ENCODE measurements at places on chromosomes 1 and 21.
A peak's percentile ranks its signal among the peaks of the same experiment; 100 is the strongest.

GRCh38 chr1:87167848-87168525 lies 160.7 kb upstream of the LMO4 start:
- DNase-seq, result no peak

DNA sequence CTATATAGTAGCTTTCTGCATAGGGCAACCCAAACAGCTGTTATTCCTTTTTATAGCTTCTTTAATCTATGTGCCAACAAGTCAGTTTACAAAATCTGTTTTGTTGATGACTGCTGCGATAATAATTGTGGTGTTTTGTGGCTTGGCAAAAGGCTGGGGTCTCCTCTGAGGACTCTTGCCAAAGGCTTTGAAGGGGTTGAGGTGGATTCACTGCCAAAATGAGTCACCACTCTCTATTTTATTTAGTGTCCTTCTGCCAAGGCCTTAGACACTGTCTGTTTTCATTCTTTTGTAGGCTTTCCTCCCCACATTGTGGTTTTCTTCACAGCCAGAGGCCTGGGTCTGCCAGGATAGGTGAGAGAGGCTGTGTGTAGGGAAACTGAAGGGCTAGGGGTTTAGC lies 161.8 kb downstream of the NFIA start:
- peak; percentile 60 for DNase-seq

- DNase-seq, result no peak
Measured at GRCh38 chr1:169368406-169368769, 393 bp downstream of the BLZF1 start.

GRCh38 chr1:115952547-115952946 lies 23.8 kb upstream of the SLC22A15 start:
- no peak for DNase-seq

DNA sequence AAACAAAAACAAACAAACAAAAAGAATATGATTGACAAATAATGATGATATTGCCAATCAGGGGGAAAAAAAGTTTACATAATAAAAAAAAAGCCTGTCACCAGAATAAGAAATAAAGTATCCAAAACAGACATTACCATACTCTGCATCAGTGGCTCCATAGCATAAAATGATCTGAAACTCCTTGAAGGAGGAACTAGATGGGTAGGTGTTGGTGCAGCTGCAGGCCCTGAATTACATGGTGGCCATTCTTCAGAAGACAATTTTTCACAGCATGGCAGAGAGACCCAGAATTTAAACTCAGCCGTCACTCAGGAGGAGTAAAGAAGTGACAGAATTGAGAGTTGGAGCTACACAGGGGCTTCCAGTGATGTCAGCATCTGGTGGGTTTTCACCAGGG lies 60.2 kb downstream of the GLUL start:
- DNase-seq, result no peak

GRCh38 chr1:21673277-21673780 lies 4.2 kb upstream of the RAP1GAP start:
- peak; percentile 81 for DNase-seq

GRCh38 chr1:6037338-6037762 lies 8.3 kb upstream of the KCNAB2 start:
- peak; percentile 89 for DNase-seq

DNA sequence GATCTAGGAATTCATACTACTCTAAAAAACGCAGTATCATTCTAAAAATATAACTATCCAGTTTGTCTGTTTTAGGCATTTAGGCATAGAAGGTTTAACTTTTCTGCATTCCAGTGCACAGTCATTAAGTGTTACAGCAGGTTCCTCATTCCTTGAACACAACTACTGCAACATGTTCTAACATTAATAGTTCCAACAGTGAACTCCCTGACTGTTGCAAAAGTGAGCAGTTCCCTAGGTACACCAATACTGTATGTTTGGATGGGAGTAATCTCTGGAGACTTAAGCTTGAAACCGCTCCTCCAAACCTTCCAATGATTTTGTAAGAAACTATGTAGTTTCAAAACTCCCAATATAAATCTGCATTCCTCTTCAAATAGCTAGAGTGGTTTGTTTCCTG lies 46.2 kb downstream of the UCHL5 start:
- DNase-seq, result peak; percentile 85

GRCh38 chr1:33039840-33040239 lies 3.2 kb upstream of the AK2 start:
- DNase-seq, result no peak

GRCh38 chr1:44926311-44926781 lies 60.0 kb downstream of the EIF2B3 start:
- peak; percentile 85 for DNase-seq

DNA sequence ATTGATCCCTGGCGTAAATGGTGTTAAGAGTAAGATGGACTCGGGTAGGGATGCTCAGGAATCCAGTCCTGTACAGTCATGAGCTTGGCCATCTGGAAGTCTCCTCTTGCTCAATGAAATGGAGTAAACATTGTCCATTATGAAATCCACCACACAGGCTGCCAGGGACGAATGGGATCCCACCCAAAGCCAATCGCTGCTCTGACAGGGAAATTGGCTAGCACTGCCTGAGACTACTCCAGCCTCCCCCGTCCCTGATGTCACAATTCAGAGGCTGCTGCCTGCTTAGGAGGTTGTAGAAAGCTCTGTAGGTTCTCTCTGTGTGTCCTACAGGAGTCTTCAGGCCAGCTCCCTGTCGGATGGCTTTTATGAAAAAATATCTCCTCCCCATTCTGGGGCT lies at the start of gene HSD11B1:
HSD11B1 (plus strand) TSS at position 263 of the 400 bp plus-strand sequence; CDS start at position 360, 97 bp downstream.
- DNase-seq, result no peak

DNA sequence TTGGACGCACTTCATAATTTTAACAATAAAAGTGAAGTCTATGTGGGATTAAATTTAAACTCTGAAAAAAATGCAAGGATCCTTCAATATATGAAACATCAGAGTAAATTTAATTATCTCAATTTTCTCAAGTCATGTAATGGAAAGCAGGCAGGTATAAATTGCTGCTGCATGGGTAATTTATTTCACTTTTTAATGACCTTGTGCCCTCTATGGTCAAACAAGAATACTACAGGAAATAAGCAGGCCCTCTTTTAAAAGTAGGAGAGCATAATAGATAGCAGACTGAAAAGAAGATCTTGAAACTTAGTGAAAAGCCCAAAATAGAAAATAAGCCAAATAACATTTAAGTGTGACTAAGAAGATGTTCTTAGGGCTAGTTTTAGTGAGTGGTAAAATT lies 22.9 kb downstream of the BCAS2 start:
- peak; percentile 11 for DNase-seq

GRCh38 chr1:214248311-214249085 lies 32.5 kb upstream of the SMYD2 start:
- DNase-seq, result peak; percentile 29

DNA sequence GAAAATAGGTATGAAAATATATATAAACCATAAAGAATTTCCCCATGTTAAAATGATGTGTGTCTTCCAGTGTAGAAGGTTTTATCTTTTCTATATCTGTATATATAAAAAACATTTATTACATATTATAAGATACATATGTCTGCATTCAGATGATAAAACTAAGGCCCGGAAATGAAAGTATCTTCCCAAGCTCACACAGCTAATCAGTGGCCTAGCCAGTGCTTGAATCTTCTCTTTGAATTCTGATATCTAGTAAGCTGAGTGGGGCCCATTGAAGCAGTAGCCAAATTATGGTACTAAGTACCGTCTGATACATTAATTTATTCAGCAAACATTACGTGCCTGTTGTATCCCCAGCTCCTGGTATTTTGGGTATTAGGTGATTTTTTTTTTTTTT lies 28.6 kb downstream of the UCK2 start:
- DNase-seq, result no peak

GRCh38 chr1:119086830-119087229 lies 53.6 kb downstream of the WARS2 start:
- DNase-seq, result no peak

- DNase-seq, result no peak
Measured at GRCh38 chr1:182672487-182672836, 11.9 kb downstream of the RGS8 start.

DNA sequence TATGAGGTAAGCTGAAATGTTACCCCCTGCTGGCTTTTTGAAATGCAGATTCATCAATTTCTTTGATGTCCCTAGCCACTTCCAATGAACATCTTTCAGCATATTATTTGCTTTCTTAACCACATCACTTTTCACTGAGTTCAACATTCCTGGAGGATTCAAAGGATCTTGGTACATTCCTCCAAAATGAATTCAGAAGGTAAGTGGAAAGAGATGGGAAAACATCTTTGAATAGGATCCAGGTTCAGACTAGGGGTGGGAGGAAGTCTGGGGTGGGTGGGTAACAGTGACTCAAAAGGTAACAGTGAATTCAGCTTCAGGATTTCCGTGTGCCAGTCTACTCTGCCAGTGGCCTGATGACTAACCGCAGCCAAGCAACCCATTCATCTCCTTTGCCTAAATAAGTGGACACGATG lies 180.7 kb downstream of the ZC3H11B start:
- no peak for DNase-seq

DNA sequence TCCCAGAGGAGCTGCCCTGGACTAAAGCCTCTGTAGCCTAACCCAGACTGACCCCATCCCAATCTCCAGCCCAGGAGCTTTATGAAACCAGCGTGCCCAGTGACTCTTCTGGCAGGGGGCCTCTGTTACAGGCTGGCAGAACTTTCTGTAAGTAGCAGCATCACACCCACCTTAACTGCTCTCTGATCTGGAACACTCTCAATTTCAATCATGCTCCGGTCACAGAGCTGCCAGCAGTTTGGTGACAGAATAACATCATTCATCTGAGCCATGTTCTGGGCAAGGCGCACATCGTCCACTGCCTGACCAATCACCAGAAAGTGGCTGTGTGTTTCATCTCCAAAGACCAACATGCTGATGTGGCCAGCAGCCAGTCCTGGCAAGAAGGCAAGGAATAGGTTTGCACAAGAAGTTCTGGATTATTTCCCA lies 14.7 kb downstream of the ADCY10 start:
- DNase-seq, result no peak

GRCh38 chr21:44583089-44583799 lies 2.8 kb upstream of the KRTAP10-5 start:
- peak; percentile 2 for DNase-seq

DNA sequence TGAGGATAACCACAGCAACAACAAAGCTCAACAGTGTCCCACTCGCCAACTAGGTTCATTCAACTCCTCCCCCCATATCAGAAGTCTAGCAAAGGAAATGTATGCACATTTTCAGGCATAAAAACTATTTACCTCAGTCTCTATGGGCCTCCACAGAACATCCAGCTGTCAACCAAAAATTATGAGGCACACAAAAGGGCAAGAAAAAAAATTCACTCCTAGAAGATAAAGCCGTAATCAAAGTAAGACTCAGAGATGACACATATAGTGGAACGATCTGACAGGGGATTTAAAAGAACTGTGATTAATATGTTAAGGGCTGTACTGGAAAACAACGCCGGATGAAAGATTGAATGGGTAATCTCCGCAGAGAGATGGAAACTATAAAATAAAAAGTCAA lies 158.7 kb downstream of the NTPCR start:
- no peak for DNase-seq

DNA sequence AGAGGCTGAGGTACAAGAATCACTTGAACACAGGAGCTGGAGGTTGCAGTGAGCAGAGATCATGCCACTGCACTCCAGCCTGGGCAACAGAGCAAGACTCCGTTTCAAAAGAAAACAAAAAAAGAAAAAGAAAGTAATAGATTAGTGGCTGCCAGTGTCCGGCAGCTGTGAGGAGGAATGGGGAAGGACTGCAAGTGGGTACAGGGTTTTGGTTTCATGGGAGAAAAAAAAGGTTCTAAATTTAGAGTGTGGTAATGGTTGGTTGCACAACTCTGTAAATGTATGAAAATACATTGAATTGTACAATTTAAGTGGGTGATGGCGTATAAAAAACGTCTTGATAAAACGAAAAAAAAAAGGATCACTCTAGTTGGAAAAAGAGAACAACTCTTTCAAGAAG lies 6.7 kb downstream of the TAF1A start:
- no peak for DNase-seq

DNA sequence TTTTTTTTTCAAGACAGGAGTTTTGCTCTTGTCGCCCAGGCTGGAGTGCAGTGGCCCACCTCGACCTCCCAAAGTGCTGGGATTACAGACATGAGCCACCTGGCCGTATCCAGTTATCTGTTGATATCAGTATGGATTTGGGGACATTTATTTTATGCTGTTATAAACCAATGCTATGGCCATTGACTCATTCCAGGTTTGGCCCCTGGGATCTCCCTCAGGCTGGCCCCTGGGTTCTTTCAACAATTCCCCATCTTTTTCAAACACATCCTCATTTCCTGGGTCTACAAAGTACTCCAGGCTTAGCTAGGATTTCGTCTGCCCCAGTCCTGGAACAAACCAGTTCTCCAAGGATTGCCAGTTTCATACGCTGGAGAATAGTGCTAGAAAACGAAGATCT lies 44.1 kb downstream of the WDR4 start:
- DNase-seq, result no peak

DNA sequence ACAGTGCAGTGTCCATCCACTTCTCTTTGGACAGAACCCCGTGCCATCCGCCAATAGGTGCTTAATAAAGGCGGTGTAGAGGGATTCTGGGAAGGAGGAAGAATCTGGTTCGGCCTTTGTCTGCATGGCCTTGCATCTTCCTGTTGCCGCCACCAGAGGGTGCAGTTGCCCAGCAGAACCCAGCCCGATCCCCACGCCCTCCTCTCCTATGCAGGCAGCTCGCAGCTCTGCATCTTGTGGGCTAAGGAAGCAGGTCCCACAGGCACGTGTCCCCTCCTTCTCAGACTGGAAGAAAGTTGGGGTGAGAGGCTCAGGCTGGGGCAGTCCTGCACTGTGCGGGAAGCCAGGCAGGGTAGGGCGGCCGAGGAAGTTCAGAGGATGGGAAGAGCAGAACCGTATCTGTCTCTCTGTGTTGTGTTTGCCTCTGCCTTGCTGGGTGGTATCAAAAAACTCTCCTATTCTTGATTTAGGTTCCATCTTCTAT lies 20.8 kb downstream of the NAV1 start:
- peak; percentile 85 for DNase-seq

GRCh38 chr1:193562121-193562520 lies 375.7 kb upstream of the B3GALT2 start:
- no peak for DNase-seq

- no peak for DNase-seq
Measured at GRCh38 chr1:103911450-103911849, 161.8 kb downstream of the AMY1C start.

All from fibroblast of skin of scalp (primary cell).